ENCODE measurements at places on chromosomes 3 and 15.

DNA sequence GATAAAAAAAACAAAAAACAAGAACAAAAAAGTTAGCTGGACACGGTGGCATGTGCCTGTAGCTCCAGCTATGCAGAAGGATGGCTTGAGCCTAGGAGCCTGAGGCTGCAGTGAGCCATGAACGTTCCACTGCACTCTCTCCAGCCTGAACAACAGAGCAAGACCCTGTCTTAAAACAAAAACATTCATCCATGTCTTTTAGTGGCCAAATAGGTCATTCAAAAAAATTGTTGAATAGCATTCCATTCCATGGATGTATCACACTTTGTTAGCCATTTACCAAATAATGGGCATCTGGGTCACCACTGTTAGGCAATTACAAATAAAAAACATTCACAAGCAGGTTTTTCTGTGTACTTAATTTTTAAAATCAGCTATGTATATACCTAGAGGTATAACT is 139.7 kb downstream of the STAG1 start:
- DNase-seq: no peak

DNA sequence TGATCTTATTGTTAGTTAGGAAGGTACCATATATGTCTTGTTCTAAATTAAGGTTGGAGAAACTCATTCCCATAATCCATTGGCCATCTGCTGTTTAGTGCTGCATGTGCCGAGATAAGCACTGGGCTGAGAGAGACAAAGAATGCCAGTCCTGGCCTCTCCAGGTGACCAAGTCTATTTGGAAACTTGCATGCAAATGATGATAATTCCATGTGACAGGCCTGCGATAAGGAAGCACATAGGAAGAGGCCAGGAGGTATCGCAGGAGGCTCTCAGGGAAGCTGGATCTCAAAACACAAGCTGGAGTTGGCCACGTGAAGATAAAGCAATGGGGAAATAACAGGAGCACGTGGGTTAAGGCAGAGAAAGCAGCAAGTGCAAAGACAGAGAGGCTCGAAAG is 39.7 kb downstream of the MYO5C start:
- DNase-seq: no peak

- no peak for DNase-seq
Observed at GRCh38 chr15:55267401-55268175, 22.0 kb downstream of the RAB27A start.

GRCh38 chr3:31572236-31573004 is 39.7 kb downstream of the STT3B start:
- DNase-seq: no peak

DNA sequence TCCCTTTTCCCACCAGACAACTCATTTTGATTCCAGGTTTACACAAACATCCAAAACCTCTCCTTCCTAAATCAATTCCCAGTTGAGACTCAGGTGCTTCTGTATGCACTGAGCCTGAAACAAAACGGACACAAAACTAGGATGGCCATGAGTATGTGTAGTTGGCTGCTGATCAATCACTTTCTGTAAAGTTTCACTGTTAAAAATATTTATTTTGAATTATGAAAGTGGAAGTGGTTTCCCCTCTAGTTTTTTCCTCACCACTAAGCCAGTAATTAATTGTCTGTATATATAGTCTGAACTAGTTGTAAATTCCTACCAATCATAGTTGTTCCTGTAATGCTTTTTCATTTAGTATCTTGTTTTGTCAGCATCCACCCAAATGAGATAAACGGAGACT is 51.7 kb upstream of the TSPAN3 start:
- DNase-seq: no peak

DNA sequence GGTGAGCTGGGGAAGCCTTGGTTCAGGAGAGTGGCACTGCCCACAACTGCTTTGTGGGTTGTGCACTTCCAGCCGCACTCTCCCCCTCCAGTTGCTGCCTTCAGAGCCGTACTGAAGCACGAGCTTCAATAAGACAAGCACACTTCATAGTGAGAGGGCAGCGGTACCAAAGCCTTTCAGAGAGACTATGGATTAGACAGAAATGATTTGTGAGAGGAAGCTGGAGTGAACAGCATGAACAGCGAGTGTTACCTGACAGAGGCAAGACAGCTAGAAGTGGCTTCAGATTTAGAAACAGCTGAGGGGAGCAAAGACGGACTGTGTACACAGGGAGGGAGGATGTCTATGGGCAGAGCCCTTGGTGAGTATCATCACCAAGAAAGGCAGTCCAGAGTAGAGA is 31.1 kb downstream of the HCLS1 start:
- no peak for DNase-seq

DNA sequence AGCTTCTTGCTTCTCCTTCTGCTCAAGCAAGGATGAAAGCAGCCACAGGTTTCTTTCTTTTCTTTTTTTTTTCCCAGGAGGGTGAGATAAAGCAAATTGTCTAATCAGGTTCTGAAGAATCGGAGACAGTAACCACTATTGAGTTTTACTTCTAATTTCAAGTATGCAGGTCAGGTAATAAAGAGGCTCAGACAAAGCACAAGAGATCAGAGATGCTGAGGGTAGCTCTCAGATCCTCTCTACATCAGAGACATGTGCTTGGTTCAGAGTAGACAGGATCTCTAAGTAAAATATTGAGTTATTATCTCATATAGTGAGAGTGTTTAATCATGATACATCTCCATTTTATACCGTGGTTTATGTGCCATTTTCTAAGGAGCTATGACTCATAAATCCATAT is 168.5 kb downstream of the NFKBIZ start:
- DNase-seq: no peak

- no peak for DNase-seq
Observed at GRCh38 chr3:32975891-32976595, 24.6 kb downstream of the CCR4 start.

GRCh38 chr3:101203411-101203810 is 117.0 kb downstream of the IMPG2 start:
- DNase-seq: no peak

DNA sequence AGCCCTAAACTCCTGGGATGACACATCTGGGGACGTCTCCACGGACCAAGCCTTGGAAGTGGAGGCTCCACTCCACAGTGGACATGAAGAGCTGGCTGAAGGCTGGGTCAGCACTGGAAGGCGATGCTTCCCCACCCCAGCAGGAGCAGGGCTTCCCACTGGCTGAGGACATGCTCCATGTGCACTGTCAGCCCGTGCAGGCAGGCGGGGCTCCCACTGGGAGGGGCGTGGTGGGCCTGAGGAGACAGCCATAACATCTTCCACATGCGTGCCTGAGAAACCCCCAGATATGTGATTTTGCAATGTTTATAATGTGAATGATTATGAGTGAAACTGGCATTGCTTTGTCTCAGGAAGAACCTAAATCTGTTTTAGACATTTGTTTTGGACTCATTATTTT is 231.3 kb downstream of the KLF13 start:
- DNase-seq: no peak

DNA sequence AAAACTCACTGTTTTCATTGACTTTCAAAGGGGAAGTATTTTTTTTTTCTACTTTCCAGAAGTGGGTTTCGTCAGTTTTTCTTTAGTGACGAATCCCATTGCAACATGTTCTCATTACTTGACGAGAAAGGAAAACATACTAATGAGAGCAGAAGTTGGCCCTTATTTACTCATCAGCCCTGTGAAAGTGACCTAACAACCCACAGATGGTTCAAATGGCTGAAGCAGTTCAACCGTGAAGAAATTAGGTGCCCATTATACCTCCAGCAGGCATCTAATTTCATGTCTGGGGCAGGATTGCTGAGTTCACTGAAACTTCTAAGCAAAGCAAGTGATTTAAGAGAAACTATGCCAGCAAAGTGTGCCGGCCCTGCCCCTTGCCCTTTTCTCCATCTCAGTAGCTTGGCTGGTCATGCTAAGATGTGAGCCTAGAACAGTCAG is 9.0 kb downstream of the AQP9 start:
- DNase-seq: no peak

GRCh38 chr15:58182460-58183163 is 44.4 kb downstream of the AQP9 start:
- peak; percentile 83 for DNase-seq

GRCh38 chr3:178352326-178353005 is 183.8 kb upstream of the KCNMB2 start:
- DNase-seq: no peak
